ENCODE measurements at places on chromosomes 12 and 14.

- peak; percentile 3 for DNase-seq
These were observed 39.5 kb downstream of the BEGAIN start for GRCh38 chr14:100547633-100548294.

DNA sequence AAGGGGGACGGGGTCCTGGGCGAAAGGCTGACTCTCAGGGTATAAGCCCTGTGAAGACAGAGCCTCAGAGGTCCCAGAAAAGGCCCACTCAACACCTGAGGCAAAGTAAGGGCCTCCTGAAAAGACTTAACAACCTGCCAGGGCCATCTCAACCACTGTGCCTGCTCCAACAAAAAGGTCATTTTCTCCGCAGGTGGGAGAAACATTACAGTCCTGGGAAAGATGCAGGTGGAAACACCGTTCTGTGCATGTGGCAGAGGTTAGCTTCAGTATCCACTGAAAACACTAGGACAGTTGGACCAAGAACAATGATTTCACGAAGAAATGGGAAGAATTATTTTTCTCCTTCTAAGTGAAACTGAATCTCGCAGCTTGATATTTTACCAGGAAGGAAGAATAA, 50.9 kb downstream of the CCDC88C start:
- DNase-seq = no peak

DNA sequence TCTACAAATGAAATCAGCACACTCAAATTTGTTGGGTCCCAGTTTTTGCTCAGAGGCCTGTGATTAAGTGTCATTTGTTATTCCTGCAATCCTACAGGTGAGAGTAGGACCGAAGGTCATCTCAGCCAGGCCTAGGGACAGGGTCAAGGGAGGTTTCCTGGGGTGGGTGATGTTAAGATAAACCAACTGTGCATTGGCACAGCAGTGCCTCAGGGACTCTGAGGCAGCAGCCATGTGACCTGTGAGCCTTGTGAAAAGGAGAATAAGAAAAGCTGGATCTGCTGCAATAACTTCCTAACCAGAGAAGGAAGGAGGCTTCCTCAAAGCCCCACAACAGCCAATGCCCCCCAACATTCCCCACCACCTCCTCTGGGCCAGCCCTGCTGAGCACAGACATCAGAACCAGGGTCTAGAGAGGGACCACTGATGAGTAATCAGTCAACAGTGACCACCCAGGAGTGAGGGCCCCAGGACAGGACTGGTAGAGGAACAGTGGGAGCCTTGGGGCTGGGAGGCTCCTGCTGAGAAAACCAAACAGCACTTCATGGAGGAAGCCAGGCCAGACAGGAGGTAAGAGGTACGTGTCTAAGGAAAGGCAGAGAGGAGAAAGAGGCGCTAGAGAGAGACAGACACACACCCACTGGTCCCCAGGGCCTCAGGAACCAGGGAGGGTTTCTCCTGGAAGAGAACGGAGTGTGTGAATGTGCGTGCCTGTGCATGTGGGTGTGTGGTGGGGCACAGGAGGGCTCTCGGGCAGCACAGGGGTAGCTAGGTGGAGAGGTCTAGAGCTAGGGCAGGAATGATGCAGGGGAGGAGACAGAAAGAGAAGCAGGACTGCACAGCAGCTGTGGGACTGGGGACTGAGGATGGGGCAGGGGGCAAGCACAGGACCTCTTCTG, 82.4 kb downstream of the ITPK1 start:
- no peak for DNase-seq

GRCh38 chr12:40469736-40470135, 222.5 kb upstream of the CNTN1 start:
- no peak for DNase-seq

DNA sequence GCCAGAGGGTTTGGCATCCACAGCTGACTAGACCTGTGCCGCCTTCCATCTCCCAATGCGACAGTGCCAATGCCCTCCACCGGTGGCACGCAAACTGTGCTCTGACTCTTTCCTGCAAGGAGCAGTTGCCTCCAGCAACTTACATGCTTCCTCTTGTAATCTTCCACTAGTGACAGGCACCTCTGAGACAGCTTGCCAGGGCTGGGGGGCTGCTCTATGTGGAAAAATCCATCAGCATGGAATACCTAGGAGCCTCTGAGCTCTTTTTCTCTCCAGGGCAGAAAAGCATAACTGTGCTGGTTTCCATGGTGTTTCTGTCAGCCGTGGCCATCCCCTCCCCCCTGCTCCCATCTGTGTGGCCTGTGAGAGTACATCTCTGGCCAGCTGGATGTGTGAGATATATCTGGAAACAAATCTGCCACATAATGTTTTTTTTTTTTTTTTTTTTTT, 110.6 kb downstream of the MYRFL start:
- no peak for DNase-seq

Measured in brain microvascular endothelial cell (primary cell).